ENCODE measurements at places on chromosomes 7 and 10.
A peak's percentile ranks its signal among the peaks of the same experiment; 100 is the strongest.

DNA sequence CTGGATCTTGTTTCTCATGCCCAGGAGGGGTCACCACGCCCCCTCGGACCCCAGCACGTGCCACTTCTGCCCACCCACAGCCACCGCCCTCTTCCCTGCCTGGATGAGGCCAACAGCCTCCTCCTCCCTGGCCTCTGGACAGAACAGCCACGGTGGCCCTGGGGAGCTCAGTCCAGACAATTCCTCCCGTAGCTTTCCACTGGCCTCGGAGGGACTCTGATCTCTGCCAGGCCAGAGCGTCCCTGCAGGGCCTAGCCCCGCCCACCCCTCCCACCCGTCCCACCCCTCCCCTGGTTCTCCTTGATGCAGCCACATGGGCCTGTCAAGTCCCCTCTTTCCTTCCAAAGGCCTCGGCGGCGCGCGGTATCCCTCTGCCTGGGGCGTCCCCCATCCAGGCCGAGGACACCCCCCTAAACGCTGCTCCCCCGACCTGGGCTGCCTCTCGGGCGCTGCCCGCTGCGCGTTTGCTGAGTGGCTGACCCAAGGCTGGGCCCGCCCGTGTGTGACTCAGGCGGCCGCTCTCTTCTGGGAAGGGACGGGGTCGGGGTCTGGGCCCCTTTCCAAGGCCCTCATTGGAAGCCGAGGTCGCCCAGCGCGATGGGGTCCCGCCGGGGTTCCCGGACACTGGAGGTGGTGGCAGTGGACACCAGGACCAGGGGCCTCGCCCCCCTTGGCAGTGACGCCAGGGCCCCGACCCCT, 557 bp downstream of the TMEM120A start:
- DNase-seq, result peak; percentile 39

GRCh38 chr7:41232086-41232485, 470.8 kb downstream of the INHBA start:
- no peak for DNase-seq

GRCh38 chr7:107593025-107593410, 13.0 kb downstream of the BCAP29 start:
- no peak for DNase-seq

- no peak for DNase-seq
Measured at GRCh38 chr10:63498665-63499064, 22.5 kb upstream of the REEP3 start.

GRCh38 chr7:117944886-117945285, 71.6 kb upstream of the CTTNBP2 start:
- no peak for DNase-seq

DNA sequence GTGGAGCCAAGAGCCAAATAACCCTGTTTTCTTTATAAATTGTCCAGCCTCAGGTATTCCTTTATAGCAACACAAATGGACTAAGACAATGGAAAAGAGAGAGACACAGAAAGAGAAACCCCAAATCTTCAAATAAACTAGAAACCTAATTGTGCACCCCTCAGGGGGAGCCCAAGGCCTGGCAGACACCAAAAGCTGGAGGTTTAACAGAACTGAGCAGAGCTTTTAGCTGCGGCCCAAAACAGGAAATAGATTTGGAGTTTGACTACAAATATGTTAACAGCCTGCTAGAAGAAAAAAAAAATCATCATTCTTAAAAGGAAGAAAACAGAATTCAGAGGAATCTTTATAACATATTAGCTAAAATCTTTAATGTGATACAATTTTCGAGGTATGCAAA, 1135.0 kb downstream of the GATA3 start:
- DNase-seq, result no peak

DNA sequence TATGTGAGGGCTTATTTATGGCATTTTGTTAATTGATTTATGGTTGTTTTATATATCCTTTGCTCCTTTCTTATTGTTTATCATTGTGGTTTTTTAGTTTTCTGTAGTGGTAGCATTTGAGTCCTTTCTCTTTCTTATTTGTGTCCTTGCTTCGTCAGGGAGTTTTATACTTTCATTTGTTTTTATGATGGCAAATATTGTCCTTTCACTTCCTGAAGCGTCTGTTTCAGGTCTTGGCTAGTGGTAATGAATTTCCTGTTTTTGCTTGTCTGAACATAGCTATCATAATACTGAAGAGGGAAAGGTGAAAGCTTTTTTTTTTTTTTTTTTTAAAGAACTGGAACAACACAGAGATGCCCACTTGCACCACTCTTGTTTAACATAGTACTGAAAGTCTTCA, 228.2 kb downstream of the ATRNL1 start:
- DNase-seq, result no peak

DNA sequence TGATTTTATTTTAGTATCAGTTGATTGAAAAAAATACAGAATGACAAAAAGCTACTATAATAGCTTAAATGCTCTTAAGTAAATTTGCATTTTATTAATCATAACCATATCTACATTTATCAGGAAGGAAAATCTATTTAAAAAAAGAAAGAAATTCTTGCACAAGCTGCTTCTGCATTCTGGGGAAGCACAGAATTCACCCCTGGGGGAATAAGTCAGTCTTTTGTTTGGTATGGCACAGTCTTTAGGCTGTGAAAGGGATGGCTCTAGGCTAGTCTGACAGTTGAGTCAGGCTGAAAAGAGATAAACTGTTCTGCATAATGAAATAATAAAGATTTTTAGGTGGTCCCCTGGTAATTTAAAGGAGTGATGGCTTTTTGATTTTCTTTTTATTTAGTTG, 37.9 kb downstream of the HTR7 start:
- no peak for DNase-seq

DNA sequence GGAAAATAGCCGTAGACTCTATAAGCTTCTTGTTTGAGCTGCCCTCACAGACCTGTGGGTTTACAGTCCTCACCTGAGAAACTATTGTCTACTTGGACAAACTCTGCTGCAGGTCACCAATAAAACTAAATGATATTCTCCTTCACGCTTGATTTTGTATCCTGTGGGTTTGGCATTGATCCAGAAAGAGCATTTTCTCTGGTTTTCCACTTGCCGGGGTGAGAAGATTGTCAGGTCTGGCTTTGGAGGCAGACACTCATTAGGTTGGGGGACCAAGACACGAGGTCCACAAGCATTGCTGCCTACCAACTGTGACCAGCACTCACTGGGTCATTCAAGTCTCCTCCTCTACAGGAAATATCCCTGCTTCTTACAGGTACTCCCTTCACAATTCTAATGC, 68.5 kb downstream of the CDC14C start:
- DNase-seq, result no peak

DNA sequence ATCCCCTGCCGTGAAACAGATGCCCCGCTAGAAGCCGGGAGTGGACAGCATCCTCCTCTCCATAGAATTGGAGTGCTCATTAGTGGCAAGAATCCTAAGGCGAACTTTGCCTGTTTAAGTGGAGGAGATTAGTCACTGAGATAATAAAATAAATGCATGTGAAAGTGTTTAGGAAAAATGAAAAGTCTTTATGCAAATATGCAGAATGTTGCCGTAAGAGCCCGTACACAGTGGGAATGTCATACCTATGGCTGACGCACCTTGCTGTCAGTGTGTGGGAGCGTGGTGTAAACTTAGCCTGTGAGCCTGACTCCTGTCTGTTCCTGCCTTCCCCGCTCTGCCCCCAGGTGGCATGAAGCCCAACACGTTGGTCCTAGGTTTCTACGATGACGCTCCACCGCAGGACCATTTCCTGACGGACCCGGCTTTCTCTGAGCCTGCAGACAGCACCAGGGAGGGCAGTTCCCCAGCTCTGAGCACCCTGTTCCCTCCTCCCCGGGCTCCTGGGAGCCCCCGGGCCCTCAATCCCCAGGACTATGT, 1.7 kb upstream of the TRIP6 start:
- no peak for DNase-seq

DNA sequence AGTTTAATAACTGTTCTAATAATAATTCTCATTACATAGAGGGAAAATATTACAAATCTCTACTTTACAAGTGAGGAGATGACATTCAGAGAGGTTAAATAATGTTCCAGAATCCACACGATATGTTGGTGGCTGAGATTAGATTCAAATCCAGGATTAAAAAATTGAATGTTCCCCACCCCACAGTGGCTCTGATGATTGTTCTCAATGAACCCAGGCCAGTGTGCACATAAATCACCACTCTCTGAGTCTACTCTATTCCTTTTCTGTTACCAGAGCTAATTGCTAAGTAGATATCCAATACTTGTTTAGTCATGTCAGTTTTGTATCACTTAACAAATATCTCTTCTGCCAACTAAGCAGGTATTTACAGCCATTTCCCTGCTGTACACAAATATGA, 281.0 kb downstream of the ABCA13 start:
- DNase-seq, result no peak

DNA sequence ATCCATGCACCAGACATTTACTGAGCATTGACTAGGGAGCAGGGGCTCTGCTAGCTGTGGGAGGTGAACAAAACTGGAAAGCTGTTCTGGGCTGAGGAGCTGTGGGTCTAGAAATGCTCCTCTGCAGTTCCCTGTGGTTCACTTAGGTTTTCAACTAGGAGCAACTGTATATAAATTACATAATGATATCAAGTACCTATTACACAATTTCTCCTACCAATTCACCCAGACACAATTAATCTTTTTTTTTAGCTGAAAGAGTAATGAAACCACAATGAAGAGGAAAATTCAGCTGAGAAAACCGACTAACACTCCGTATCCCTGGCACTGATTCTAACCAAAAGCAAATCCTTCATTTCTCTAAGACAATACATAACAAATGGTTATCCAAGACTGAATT, 39.4 kb downstream of the COL28A1 start:
- DNase-seq, result peak; percentile 80

DNA sequence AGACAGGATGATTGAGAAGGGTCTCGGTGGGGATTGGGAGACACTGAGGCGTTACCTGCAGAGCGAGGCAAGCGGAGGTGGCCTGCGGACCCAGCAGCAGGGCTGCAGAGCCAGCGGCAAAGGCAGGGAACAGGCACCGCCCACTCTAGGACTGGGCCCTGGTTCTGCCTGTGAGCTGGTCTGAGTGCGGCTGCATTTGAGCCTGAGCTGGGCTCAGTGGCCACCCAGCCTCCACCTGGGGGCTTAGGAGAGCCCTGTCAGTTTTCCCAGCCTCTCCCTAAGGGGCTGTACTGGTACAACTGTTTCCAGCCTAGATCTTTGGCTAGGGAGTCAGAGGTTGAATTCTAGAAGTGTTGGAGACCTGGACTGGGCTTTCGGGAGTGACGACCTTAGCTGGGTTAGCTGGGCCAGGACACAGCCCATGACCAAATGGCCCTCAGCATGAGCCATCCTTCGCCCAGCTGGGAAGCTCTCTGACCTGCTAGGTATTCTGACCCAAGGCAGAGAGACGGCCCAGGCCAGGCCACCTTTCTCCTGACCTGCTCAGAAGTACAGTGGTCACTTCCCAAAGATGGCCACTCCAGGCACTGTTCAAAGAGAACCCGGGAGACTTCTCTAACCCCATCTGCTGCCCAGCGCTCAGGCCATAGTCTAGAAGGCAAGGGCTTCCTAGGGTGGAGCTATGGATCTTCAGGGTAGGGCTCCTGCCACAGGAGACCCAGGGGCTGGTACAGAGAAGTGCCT, 64.9 kb downstream of the PAX2 start:
- DNase-seq, result no peak

GRCh38 chr7:134811765-134812164, 32.3 kb downstream of the CALD1 start:
- DNase-seq, result peak; percentile 76

GRCh38 chr7:38284553-38284952, 11.1 kb upstream of the TARP start:
- no peak for DNase-seq

- peak; percentile 45 for DNase-seq
Measured at GRCh38 chr10:101967713-101968112, 88.3 kb downstream of the ARMH3 start.

DNA sequence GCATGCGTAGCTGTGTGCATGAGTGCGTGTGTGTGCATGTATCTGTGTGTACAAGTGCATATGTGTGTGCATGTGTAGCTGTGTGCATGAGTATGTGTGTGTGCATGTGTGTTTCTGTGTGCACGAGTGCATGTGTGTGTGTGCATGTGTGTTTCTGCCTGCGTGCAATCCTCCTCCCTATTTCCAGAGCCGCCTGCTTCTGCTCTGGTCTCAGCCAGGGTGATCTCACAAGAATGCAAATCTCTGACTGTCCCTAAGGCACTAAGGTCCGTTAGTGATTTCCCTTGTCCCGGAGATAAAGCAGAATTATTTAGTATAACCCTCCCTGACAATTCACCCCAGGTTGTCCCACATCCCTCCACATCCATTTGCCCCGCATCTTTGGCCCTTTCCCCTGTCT, 530.3 kb downstream of the TCERG1L start:
- no peak for DNase-seq

DNA sequence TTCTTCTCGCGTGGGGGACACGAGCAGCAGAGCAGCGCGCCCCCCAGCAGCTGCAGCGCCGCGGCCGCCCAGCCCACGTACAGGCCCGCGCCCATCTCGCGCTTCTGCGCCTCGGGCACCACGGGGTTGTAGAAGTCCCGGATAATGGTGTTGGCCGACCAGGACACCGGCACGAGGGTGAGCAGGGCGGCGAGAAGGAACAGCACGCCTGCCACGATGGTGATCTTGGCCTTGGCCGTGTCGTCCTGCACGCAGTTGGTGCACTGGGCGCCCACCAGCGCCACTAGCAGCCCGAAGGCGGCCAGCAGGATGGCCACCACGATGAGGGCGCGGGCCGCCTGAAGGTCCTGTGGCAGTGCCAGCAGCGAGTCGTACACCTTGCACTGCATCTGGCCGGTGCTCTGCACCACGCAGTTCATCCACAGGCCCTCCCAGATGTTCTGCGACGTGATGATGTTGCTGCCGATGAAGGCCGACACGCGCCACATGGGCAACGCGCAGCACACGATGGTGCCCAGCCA, 529 bp downstream of the CLDN3 start:
- DNase-seq, result no peak

GRCh38 chr10:73998623-73998928, 660 bp downstream of the VCL start:
- DNase-seq, result no peak

DNA sequence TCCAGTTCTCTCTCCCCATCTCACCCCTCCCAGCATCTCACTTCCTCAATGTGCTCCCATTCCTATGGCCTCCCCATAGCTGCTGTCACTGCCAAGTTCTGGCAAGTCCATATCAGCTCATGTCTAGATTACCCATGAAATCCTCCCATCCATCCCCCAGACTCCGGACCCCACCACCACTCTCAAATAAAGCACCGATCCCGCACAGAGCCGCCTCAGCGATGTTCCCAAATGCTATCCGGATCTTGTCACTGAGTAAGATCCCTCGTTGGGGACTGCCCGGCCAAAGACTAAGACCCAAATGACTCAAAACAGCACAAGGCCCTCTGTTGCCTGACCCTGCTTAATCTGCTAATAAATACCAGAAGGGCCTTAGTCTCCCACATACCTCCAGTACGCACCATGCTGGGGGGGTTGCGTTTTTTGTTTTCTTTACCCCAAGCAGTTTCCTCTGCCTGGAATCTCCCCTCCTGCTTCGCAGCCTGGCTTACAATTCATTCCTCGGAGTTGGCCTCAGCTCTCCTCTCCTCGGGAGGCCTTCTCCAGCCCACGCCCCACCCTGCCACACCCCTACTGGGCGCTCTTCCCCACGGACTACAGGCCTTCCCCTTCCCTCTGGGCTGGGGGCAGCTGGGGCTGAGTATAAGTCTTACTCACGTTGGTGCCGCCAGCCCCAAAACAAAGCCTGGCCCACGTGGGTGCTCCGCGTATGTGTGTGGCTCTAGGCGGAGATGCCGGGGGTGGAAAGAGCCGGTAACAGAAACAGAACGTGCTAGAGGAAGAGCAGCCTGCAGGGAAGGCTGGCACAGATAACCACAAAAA, 1.8 kb upstream of the DUSP5 start:
- DNase-seq, result peak; percentile 95
